GM10248 (cell line): ENCODE measurements at places on chromosomes 11 and 22.
A peak's percentile ranks its signal among the peaks of the same experiment; 100 is the strongest.

DNA sequence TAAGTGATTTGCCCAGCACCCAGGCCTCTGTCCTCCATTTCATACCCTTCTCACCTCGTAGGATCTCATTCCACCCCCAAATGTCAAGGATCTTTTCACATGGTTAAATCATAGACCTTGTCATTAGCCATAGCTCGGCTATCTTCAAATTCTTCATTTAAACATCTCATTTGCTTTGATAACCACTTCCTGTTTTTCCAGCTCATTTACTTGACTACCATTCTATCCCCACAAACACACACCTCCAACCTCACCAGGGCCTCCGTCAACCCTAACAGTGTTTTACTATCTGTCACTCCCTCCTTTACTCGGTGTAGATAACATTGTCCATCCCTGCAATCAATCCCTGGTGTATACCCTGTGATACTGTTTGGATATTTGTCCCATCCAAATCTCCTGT, 36.8 kb upstream of the LARGE1 start:
- DNase-seq, result no peak

DNA sequence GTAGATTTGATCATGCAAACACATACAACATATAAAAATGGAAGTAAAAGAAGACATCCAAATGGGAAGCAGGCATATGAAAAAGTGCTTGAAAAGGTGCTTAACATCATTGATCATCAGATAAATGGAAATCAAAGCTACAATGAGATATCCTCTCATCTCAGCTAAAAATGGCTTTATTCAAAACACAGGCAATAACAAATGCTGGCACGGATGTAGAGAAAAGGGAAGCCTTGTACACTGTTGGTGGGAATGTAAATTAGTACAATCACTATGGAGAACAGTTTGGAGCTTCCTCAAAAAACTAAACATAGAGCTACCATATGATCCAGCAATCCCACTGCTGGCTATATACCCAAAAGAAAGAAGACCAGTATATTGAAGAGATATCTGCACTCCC, 549 bp upstream of the TCN1 start:
- DNase-seq, result no peak

GRCh38 chr22:38973289-38974169, 8.6 kb upstream of the APOBEC3B start:
- DNase-seq, result peak; percentile 80

GRCh38 chr11:1153105-1153950, 4.4 kb upstream of the MUC5AC start:
- DNase-seq, result peak; percentile 15

DNA sequence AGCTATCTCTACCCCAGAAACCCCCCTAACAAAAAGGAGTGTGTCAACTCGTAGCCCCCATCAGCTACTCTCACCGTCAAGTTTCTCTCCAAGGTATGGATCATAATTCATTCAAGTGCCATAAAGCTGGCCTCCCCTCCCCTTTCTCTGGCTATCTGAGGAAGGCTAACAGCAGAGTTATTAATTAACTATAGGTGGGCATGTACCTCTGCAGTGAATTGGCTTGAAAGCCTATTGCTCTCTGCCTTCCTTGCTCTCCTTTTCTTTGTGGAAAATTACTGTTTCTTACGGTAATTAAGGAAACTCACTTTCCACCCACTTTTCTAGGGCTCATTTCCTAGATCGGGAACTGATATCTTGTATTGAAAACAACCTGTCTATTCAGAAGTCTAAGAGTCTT, 14.1 kb downstream of the POLA2 start:
- no peak for DNase-seq
